Stimulated activated CD8-positive, alpha-beta memory T cell treated with anti-CD3 and anti-CD28 coated beads, Interleukin-7, amount 100 ng/mL, for 1 hour (primary cell): ENCODE measurements at places on chromosomes 1 and 21.

DNA sequence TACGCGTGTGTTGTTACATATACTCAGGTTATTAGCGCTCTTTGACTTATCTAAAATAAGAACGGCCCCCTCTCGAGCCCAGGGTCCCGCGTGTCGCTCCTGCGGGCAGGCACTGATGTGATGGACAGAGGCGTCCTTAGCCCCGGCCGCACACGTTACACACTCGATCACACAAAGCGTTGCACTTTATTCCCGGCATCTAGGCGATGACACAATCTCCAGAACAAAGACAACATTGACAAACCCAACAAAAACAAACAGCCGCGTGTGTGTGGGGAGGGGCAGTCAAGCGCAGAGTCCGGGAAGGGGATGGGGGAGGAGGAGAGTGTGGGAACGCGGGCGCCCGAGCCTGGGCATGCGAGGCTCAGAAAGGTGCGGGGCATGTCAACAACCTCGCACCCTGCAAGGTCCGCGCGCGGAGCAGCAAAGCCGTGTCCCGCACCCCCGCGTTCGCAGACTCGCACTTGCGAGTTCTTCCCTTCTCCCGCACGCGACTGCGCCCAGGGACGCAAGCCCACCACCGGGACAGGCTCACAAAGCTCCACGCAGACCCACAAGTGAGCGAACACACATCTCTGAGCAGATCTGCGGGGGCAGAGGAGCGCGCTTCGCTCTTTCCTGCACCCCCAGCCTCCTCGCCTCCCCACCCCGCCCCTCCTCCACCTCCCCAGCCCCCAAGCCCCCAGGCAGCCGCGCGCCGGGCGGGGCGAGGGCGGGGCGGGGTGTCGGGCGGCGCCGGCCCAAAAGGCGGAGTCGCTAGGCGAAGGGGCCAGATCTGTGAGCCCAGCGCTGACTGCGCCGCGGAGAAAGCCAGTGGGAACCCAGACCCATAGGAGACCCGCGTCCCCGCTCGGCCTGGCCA, at the start of gene EFNA1:
Gene EFNA1, plus strand, starts transcription at position 772 of the 862 bp plus-strand sequence. CDS start 102 bp downstream, outside the sequence.
- DNase-seq, result no peak

- no peak for DNase-seq
Measured at GRCh38 chr1:234019387-234019786, 114.9 kb downstream of the SLC35F3 start.

GRCh38 chr1:161872506-161872905, 106.4 kb downstream of the ATF6 start:
- no peak for DNase-seq

GRCh38 chr1:28507247-28507645, 1.4 kb downstream of the RCC1 start:
- DNase-seq, result no peak

- DNase-seq, result no peak
Measured at GRCh38 chr1:30190511-30191153, 532.8 kb downstream of the MATN1 start.

DNA sequence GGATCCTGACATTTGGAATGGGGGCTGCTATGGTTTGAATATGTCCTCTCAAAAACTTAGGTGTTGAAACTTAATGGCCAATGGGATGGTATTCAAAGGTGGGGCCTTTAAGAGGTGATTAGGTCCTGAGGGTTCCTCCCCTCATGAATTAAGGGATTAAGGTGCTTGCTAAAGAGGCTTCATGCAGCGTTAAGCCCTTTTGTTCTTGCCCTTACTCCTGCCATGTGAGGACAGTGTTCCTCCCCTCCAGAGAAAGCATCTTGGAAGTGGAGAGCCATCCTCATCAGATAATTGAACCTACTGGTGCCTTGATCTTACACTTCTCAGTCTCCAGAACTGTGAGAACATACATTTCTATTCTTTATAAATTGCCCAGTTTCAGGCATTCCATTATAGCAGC, 146.6 kb downstream of the KCNJ6 start:
- no peak for DNase-seq

- DNase-seq, result no peak
Measured at GRCh38 chr1:236502972-236503639, 20.7 kb upstream of the LGALS8 start.

DNA sequence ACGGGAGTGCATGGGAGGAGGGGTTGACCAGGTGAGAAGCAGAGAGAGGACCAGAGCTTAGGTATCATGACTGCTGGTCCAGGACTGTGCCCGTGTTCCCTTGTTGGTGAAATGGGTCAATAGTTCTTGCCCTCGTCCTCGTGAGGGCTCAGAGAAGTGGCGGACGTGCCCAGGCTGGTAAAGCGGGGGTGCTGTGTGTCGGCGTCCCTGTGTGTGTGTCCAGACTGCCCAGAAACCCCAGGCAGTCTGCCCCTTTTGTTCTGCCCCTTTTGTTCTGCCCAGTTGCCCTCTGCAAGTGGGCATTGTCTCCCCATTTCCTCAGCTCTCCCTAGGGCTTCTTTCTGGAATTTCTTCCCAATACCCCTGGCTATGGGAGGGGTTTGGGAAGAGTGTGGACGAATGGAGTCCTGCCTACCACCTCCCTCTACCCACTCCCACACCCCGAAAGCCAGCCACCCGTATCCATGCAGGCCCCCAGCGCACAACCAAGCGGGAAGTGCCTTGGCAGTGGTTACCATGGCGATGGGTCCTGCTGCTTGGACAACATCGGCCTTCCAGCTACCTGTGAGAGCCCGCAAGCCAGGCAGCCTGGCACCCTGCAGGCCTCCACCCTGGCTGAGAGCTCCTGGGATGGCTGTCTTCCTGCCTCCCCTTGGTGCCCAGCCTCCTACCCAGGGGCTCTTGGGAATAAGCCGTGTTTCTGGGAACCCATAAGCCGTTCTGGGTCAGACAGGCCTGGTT, 34.7 kb downstream of the ACOT11 start:
- DNase-seq, result no peak

DNA sequence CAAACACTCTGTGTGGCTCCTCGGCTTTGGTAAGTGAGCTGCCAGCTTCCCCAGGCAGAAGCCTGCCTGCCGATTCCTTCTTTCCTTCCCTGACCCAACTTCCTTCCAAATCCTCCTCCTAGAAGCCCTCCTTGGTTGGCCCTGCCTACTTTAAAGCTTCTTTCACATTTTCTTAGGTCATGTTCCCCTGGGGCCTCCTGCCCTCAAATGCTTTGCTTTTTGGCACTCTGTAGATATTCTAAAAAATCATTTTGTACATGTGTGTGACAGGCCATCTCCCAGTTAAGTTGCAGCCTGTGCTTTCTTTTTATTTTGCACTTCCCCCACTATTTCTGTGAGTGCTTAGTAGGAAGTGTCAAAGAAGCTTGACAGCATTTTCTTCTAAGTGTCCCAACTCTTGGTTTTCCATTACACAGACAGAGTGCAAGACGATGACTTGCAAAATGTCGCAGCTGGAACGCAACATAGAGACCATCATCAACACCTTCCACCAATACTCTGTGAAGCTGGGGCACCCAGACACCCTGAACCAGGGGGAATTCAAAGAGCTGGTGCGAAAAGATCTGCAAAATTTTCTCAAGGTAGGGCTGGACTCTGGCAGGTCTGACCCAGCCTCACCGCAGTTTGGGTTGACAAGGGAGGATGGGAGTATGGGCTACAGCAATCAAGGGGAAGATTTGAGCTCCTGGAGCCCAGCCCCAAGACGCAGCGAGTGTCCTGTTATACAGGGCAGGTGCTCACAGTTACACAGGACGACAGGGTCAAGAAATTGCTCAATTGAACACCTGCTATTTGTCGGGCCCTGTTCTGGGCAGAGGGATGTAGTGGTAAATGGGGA, at the start of gene S100A9:
Gene S100A9, plus strand, starts transcription at position 2 of the 838 bp plus-strand sequence. Its CDS starts 430 bp downstream, at position 432.
- no peak for DNase-seq

DNA sequence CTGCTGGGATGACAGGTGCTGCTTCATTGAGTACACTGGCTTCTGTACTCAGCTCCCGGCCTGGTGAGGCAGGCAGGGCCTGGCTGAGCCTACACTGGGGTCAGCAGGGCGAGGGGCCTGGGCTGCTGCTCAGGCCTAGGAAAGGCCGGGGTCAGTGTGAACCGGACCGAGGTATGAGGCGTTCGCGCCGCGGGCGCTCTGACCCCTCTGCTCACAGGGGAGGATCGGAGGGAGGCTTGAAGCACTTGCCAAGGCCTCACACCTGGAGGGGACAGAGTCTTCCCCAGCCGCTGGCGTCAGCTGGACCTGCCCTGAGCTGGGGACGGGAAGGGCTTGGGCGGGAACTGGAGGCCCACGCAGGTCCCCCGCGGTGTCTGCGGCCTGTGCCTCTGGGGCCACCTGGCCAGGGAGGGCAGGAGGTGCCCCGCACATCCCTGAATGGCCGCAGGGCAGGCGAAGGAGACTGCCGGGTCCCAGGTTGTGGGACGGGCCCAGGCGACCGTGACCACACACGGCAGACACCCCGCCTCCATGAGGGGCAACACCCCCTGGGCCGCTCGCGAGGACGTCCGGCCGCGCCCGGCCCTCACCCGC, 466 bp downstream of the PEX10 start:
- no peak for DNase-seq

DNA sequence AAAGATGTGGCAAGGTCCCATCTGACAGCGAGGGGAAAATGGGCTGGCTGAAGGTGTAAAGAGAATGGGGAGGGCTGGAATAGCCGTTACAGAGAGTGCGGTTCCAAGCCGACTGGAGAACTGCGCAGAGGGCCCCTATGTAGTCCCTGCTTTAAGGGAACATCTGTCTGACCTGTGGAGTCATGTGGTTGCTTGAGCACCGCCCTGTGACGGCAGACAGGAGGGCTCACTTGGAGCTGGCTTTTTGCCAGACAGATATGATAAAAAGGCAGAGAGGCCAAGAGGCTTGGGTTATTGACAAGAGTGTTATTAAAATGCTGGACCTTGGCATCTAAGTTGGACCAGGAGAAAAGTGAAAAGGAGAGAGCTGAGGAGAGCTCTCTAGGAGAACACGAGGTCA, 5.9 kb upstream of the PTPRF start:
- no peak for DNase-seq

DNA sequence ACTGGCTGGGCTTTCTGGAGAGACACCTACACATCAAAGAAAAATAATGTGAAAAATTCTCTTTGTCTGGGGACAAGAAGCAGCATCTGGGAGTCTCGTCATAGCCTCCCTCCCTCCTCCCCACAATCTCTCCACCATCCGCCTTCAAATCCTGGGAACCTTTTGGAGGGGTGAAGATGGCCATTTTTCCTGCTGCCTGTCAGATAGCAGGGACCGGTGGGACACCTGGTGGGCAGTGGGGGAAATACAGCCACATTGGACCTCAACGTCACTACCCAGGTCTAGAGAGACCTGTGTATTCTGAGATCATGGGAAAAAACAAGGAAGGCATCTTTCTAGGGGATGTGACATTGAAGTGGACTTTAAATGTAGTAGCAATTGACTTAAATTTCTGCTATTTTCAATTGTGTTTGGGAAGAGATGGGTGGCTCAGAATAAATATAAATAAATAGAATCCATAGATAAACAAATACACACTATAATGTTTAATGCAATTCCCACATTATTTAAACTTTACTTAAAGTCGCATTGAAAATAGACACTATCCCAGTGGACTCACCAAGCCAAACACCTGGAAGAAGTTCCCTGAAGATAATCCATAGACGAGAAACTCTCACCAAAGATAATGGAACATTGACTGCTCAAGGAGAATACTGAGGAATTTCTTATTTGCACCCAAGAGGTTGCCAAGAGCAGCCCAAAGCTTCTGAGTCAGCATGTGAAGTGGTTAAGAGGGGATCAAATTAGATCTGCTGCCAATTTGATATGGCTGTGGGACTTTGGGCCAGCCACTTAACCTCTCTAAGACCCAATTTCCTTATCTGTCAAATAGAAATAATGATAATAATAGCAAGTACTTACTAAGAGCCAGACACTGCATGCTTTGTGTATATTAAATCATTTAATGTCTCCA, 147.6 kb upstream of the CAMK1G start:
- no peak for DNase-seq

DNA sequence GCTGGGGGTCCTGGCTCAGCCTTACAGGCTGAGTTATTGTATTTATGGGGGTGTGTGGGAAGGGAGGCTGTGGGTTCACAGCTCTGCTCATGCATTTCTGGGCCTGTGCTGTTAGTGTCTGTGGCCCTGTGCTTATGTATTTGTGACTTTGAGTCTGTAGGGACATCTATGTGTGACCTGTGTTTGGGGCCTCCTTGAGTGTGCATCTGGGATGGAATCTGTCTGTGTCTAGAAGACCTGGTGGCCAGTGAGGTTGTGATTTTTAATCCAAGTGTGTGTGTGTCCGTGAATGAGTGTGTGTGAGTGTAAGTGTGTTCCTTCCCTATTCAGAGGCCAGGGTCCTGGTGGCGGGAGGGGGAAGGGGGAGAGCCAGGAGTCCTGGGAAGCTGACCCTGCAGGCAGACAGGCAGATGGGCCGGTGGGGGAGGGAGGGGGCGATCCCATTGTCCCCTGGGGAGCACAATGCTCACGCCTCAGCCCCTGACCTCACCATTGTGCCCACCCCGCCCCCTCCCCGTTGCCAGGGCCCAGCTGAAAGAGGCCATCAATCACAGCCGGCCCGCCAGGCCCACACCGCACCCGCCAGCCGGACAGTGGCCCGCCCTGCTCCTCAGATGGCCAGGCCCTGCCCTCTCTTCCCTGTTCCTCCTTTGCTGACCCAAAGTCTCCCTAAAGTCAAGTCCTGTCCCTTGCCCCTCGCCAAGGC, 19.6 kb downstream of the SLC27A3 start:
- DNase-seq, result no peak

DNA sequence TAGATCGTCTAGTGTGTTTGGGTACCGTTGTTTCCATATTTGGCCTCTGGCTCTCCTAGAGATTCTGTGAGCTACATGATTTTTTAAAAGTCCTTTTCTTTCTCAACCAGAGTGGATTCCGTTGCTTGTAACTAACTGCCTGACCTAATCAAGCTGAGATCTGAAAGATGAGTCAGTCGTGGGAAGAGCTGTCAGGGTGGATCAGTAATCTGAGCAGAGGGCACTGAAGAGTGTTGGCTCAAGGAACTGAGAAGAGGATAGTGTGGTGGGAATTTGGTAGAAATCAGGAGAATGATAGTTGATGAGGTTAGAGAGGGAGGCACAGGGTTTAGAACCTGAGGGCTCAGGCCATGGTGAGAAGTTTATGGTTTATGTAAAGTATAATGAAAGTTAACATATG, 52.2 kb downstream of the TRAF5 start:
- no peak for DNase-seq

DNA sequence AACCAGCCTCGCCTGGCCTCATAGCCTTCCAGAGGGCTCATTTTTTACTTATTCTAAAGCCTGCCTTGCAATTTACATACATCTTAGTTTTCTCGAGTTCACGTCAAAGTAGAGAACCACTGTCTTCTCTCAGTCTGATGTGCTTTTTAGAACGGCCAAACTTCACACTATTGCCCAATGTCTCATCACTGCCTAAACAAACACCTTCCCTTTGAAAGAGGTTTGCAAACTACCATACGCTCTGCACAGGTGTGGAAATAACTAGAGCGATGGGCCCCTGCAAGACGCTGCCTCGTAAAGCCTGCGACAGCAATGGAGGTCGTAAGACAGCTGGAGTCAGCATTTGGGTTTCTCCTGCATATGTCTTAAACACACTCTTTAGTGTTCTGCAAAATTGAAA, 22.6 kb downstream of the PRDM15 start:
- DNase-seq, result no peak

DNA sequence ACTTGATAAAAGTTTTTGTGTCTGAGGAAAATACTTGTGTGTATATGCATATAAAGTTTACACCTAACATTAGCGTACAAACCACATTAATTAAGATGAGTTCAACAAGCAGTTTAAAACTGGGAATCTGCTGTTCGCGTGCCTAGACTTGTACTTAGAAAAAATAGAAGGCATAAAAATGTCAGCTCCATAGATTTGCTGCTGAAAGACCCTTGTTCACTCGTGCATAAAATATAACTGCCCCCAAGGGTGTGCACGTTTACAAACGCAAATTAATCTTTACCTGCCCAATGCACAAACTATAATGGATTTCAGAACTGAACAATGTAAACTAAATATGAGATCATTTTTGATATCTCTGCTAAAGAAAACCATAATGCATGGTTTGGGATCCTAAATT, 392.3 kb upstream of the ADGRL2 start:
- DNase-seq, result no peak

GRCh38 chr1:35049116-35049515, 17.4 kb upstream of the ZMYM6 start:
- no peak for DNase-seq
